ENCODE measurements at places on chromosomes 3 and 15.
A peak's percentile ranks its signal among the peaks of the same experiment; 100 is the strongest.

DNA sequence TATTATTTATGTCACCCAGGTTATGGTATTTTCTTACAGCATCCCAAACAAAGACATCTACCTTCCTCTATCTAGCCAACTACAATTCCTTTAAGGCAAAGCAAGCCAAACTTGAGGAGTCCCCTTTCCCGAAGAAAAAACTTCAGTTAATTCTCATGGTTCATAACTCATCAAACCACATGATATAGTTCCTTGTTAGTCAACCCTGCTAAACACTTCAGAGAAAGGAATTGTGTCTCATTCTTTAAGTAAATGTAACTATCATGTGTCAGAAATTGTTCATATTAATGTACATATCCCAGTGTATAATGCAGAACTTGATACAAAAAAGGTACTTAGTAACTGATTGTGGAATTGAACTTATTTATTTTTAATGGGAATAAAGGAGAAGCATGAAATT, 44.4 kb downstream of the ST3GAL6 start:
- peak; percentile 85 for DNase-seq

- peak; percentile 20 for DNase-seq
Measured at GRCh38 chr3:414063-414462, 217.5 kb downstream of the CHL1 start.

DNA sequence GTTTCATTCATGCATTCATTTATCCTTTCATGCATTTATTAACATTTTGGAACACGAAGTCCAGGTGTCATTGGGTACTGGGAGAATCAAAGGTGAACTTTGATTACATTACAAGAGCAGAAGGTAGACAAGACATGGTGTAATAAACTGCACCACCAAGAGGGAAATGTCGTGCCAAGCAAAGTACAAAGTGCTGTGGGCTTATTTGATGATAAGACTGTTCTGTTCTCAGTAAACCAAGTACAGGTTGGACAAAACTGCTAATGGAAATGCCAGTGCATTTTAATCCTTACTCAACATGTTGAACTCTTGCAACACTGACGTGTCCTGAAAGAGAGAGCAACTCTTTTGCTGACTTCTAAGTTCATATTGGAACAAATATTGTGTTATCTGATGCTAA, 69.4 kb downstream of the MME start:
- DNase-seq = no peak

GRCh38 chr3:51371943-51372557, 13.0 kb upstream of the MANF start:
- no peak for DNase-seq

GRCh38 chr15:29849218-29849617, 26.9 kb upstream of the TJP1 start:
- DNase-seq = no peak
